ENCODE measurements at places on chromosomes 7 and 10.

DNA sequence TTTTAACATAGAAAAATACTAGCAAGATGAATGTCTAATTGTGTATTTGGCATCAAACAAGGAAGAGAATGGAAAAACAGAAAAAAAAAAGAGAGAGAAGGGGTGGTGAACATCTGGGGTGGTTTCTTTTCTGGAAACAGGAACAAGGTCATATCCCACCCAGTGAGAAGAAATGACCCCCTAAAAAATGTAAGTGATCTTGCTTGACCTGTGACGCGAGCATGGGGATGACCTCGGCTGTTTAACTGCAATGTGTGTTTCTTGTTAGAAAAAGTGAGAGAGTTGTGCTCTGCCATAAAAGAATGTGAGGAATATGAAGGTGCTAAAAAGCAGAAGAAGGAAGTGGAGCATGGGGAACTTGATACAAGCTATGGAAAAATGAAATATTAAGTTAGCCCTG is 258.5 kb downstream of the AGMO start:
- no peak for DNase-seq

DNA sequence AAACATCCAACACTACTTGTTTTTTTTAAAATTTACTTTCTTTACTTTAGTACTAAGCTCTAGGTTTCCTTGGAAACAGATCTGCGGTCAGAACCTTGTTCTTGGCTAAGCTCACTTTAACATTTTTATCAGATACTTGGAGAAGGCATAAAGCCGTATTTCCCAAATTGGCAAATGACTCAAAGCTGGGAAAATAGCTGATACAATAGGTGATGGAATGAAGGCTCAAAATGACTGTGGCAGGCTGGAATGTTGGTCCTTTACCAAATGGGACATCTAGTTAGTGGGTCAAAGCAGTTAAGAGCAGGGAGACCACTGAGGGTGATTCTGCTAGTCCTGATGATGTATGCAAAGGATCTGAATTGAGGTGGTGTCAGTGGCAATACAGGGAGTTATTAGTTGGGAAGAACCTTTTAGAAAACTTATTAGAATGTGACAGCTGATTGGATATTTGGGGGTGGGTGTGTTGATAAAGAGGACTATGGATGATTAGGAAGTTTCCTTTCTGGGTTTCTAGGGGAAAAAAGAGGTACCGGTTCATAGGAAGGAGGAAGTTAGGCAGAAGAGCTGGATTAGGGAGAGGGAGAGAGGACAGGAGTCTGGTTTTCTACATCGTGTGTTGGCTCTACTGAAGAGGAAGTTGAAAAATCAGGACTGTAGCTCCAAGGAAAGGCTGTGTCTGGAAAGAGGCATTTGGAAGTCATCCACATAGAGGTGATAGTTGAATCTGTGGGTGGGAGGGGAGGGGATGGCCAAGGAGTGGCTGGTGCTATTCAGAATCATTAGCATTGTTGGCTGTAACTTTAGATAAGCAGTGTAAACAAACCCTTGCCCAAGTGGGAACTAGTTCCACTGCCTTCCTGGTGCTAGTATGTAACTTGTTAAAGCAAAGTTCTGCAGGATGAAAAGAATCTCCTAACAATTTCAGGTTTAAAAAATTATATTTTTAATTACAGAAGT is 13.1 kb downstream of the PLCE1 start:
- DNase-seq, result no peak

GRCh38 chr7:11403781-11404180 is 428.2 kb downstream of the THSD7A start:
- DNase-seq, result no peak

GRCh38 chr10:120308589-120308988 is 148.4 kb upstream of the PLPP4 start:
- DNase-seq, result no peak

DNA sequence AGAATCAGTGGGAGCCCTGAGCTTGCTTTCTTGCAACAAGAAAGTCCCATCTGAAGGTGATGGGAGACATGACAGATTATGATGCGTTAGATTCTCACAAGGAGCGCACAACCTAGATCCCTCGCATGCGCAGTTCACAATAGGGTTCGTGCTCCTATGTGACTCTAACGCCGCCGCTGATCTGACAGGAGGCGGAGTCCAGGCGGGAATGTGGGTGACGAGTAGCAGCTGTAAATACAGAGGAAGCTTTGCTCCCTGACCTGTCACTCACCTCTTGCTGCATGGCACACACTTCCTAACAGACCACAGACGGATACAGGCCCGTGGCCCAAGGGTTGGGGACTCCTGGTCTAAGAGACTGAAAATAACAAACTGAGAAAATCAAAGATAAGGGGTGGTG is 1163.4 kb upstream of the AUTS2 start:
- no peak for DNase-seq

GRCh38 chr10:84333864-84334451 is 5.6 kb downstream of the CCSER2 start:
- DNase-seq, result peak; percentile 52
